ENCODE measurements at places on chromosomes 6 and 20.

GRCh38 chr20:14879020-14879697, 541.7 kb upstream of the FLRT3 start:
- no peak for DNase-seq

DNA sequence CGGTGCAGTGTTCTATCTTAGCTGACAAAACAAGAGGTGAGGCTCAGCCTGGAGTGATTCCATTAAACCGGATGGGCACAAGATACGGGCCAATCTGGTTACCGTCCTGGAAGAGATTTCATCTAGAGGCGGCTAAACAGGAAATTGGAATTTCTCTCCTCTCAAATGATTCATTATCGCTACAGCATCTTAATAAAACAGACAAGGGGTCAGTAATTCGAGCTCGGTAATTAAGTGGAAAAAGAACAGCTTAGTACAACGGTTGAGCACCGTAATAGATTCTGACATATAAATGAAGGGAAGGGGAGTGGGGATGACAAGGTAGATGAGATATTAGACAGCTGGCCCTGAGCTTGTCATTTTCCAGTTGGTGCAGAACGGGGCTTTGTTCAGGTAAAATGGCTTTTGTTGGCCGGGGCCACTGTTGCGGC, 137.2 kb downstream of the EDN3 start:
- no peak for DNase-seq

DNA sequence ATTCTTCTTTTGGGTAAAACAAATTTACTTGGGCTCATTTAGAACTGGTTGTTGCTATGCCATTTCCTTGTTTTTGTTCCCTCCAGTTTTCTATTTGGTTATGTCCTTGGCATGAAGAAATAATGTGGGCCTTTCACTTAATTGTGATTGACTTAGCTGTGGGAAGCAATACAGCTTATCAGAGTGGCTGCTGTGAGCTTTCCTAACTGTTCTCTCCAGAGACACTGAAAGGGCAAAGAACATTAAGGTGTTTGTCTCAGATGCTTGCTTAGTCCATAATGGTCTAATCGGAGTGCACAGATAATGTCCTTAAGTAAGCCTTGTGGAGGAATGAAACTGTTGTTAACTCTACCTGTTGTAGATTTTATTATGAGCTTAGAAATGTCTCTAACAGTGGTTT, 56.6 kb downstream of the SH3BGRL2 start:
- no peak for DNase-seq

DNA sequence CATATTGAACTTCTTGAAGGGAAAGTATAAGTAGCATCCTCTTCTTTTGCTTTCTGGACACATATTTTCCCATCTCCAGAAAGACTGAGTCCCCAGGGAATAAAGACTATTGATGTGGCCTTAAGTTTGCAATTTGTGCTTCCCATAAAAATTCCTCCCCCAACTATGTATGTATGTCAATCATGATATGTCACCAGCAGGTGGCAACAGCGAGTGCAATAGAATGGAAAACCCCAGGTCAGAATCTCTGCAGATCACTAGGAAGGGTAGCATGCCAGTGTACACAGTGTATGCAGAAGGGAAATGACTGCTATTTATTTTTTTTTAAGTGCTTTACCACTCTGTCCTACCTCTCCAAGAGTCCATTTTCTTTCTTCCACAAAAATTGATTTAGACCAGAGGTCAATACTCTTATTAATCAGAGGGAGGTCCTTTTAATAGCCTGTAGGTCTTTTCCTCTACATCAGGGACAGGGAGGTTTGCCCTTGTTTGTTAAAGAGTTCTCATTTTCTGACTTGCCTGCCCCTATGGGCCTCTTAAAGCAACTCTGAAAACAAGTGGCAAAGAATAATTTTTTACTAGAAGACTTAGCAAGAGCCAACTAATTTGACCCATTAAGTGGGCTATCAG, 61.4 kb downstream of the BMP2 start:
- peak; percentile 70 for DNase-seq

GRCh38 chr20:35087791-35088190, 4.8 kb downstream of the TRPC4AP start:
- DNase-seq = no peak

- DNase-seq = peak; percentile 70
Observed at GRCh38 chr6:20404641-20405032, 3.0 kb downstream of the E2F3 start.

- no peak for DNase-seq
Observed at GRCh38 chr20:9792674-9793073, 46.2 kb downstream of the PAK5 start.

- no peak for DNase-seq
Observed at GRCh38 chr6:32177183-32177787, 920 bp upstream of the RNF5 start.

- no peak for DNase-seq
Observed at GRCh38 chr6:149508485-149508884, 23.7 kb upstream of the ZC3H12D start.

GRCh38 chr6:115898246-115898645, 162.4 kb downstream of the FRK start:
- DNase-seq = no peak

GRCh38 chr6:56756791-56757587, 114.3 kb upstream of the DST start:
- no peak for DNase-seq

- no peak for DNase-seq
Observed at GRCh38 chr20:43974695-43975094, 60.0 kb downstream of the TOX2 start.

GRCh38 chr6:88626460-88626859, 337.0 kb downstream of the RNGTT start:
- no peak for DNase-seq

DNA sequence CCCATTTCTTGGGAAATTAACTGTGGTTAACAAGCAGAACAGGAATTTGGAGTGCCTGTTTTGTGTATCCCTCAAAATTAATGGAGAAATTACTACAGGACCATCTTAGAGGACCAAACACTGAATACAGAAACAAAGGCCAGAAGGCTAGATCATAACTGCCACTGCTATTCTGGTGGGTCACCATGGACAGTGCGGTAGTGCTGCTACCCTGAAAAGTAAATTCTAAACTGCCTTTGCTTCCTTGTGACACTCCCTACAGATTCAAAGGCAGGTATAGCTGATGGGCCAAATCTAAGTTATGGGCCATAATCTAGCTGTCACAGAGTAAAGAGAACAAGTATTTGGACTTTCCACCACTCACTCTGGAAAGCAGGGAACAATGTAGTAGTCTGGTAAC, 575.8 kb upstream of the ADGRB3 start:
- DNase-seq = no peak

- no peak for DNase-seq
Observed at GRCh38 chr20:22499515-22500166, 84.7 kb downstream of the FOXA2 start.

- no peak for DNase-seq
Observed at GRCh38 chr6:30997301-30997700, 13.0 kb upstream of the MUC22 start.

DNA sequence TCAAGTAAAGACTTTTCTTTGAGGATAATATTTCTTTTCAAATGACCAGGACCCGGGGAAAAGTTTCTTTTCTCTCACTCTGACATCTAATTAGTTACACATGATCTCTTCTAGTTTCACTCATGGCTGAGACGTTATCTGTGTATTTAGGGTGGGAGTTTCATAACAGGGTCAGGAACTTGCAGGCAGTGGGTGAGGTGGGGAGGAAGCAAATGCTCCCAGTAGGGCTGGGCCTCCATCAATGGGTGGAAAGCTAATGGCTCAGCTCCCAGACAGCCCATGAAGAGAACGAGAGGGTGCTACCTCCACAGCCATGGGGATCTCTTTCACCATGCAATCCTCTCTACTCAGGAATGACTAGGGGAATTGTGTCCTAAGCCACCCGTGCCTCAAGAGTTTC, 119.3 kb downstream of the F13A1 start:
- DNase-seq = no peak

DNA sequence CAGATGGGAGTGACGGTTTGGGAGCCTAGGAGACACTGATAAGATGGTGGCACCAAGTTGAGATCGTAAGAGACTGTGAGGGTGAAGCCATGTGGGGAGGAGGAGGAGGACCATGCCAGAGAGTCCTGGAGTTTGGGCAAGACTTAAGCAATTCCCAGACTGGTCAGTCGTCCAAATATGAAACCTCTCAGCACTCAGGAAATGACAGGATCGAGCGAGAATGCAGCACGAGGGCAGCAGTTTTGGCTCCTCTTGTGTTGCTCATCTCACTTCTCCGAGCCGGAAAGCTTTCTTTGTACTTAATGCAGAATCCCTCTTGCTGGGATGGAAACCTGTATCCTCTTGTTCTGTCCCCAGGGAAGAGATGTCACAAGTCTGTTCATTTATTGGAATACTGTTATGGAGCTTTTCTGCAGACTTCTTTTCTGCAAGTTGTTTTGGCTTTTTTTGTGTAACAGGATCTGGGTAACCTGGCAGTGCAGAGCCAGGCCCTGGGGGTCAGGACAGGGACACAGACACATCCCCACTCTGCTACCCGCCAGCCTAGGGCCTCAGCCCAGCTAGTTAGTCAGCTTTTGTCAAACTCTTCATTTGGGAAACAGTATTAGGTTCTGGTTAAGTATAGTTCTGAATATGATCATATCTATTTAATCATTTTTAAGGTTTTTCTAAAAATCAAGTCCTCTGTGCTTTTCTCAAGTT, 34.3 kb downstream of the FNDC1 start:
- DNase-seq = no peak

DNA sequence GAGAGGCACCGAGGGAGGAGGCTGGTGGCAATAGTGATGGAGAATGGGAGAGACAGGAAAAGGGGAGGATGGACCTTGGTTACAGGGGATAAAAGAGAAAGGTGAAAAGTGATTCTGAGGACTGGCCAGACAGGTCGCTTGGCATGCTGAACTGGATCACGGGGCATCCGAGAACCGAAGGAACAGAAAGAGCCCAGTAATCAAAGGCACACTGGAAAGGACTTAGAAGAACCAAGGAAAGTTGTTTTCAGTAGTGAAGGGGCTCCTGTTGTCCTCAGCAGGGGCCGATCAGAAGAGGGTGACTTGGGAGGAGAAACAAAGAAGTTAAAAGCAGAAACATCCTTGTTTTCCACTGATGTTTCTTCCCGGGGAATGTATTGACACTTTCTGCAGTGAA, 18.9 kb downstream of the SYTL3 start:
- DNase-seq = no peak

- DNase-seq = no peak
Observed at GRCh38 chr6:39923861-39924260, 10.4 kb downstream of the MOCS1 start.

DNA sequence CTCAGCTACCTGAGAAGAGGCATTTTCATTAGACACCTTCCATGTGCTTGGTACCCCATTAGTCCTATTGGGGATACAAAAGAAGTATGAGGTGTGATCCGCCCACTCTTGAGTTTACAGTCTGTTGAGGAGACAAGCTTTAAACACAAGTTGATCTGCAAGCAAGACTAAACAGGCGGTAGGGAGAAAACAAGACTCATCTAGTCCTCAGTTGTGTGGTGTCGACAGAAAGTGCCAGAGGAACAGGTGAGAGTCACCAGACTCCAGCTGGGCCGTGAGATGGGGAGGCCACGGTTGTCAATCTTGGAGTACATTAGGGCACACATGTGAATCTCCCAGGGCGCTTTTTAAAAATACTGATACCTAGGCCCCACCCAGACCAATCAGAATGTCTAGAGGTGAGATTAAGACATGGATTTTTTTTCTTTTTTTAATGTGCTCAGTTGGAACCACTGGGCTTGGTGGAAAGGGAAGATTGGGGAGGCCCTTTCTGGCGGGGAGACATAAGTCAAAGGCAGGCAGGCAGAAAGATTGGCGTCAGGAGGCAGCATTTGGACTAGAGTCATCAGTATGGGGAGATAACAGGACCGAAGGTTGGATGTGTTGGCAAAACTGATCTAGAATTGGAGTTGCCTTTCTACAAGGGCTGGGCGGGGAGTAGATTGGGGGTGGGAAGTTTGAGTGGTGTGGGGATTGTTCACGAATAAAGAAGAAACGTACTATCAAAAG, 10.4 kb downstream of the E2F3 start:
- DNase-seq = no peak

DNA sequence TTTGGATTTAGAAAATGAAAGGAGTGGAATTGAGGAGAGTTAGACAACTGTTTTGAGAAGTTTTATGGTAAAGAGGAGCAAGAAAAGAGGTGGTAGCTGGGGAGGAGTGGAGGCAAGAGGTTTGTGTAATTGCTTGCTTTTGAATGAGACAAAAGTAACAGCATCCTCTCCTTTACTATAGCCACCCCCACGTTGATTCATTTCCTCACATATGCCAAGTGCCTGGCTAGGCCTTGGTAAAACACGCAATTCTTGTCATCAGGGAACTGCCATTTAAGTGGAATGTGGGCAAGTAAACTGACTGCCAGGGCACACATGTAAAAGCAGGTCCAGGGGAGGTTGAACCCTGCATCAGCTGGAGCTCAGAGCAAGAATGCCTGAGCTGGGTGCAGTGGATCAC, 4.1 kb downstream of the MTRES1 start:
- DNase-seq = no peak

- DNase-seq = no peak
Observed at GRCh38 chr6:37130704-37131103, 39.2 kb upstream of the PIM1 start.

- no peak for DNase-seq
Observed at GRCh38 chr6:111027219-111027618, 45.4 kb downstream of the RPF2 start.

DNA sequence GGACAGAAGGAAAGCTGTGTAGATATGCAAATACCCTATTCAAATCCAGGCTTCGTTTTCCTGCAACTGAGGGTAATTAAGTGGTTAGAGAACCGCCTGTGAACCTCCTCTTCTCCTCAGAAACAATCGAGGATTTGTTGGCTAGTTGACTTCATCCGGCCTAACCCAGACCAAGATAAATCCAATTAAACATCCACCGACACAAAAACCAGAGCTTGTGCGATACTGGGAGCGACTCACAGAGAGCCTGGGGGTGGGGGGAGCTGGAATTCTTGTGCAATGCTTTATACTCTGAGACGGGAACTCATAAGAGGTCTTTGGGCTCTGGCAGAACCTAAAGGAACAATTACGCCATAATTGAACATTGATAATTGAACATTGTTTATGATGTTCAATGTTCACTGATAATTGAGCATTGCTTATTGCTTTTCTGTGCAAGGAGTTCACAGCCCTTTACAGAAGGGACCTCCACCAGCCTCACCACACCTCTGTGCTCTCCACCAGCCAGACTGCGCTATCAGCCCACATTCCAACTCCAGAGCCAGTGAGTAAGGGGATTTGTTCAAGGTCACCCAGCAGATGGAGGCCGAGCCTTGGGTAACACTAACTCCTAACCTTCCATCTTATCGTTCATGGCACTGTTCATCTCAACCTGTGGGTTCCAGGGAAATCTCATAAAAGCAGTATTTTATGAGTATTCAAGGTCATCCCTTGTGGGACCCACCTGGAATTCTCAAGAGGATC, 429.6 kb upstream of the JARID2 start:
- DNase-seq = no peak

Measured in left kidney (tissue), 8 donors.